ENCODE measurements at places on chromosomes 7 and 10.

- DNase-seq = no peak
Observed at GRCh38 chr10:4018054-4018511, 233.1 kb upstream of the KLF6 start.

DNA sequence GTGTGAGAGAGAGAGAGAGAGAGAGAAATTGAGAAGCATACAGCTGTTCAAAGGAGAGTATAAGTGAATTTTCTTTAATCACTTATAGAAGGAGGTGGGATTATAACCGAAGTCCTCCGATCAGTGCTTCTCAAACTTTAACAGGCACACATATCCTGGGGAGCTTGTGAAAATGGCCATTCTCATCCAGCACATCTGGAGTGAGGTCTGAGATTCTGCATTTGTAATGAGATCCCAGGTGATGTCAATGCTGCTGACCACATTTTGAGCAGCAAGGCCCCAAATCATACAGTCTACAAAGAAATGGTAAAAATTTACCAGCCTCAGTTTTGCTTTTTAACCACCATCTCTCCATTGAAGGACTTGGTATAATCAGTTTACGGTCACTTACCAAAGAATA, 219.0 kb downstream of the PTEN start:
- no peak for DNase-seq

DNA sequence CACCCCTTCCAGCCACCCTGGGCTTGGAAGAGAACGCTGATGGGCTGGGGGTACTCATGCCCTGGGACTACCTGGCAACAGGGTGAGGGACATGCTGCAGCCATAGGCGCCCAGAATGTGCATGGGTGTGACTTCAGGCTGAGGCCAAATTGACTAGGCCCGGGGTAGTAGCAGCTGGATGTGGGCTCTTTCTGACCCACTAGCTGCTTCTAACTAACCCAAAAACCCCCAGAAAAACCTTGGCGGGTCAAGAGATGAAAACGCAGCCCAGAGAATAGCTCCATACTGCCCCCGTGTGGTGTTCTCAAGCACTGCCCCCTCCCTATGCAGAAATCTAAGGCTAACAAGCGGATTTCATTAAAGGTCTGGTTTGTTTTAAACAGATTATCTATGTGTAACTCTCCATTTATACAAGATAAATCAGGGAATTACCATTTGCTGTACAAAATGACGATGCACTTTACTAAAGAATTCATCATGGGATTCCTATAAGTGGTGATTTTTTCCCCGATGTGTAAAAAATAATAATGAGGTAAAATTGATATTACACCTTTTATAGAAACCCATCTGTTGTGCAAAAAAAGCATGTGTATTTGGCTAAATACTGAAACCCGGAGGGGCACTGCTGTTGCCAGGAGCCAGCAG, 4.2 kb downstream of the SMARCD3 start:
- DNase-seq = no peak

DNA sequence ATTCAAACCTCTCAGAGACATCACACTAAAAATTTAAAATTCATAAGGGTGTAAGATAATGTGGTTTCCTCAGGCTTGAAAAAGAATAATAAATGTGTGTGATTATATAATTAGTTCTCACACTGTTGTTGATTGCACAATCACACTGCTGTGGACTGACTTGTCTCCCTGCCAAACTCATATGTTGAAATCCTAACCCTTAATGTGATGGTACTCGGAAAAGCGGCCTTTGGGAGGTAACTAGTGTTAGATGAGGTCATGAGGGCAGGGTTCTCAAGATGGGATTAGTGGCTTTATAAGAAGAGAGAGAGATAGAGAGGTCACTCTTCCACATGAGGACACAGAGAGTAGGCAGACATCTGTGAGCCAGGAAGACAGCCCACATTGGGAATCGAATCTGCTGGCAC, 128.5 kb upstream of the COL1A2 start:
- no peak for DNase-seq

DNA sequence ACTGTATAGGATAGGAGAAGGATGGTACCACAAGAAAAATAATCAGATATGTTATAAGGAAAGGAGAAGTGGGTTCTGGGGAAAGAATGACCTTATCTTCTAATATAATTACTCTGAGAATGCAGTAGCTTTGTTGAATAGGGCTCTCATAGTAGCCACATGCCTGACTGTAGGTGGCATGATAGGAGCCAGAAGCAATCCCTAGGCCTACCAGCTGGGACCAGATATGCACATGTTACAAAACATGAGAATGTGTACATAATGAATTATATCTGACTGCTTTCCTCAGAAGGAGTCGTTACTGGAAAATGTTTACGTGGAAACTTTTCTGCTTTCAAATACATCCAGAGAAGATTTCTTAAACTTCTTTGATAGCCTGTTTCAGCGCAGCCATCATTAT, 53.2 kb upstream of the FAM3C start:
- DNase-seq = no peak

DNA sequence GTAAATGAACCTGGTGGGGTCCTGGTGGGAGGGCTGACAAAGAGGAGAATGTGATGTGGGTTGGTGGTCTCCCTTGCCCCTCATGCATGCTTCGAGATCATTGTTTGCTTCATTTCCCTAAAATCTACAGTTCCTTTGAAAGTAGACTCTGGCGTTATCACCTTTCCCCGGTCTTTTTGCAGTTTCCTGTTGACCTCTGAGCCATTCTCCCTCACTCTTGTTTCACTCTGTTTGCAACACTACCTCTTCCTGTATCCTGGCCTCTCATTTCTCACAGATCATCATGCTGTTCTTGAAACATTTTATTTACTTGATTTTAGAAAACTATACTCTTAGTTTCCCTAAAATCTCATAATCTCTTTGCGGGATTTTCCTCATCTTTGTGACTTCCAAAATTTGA, 179.8 kb downstream of the WNT2 start:
- no peak for DNase-seq

DNA sequence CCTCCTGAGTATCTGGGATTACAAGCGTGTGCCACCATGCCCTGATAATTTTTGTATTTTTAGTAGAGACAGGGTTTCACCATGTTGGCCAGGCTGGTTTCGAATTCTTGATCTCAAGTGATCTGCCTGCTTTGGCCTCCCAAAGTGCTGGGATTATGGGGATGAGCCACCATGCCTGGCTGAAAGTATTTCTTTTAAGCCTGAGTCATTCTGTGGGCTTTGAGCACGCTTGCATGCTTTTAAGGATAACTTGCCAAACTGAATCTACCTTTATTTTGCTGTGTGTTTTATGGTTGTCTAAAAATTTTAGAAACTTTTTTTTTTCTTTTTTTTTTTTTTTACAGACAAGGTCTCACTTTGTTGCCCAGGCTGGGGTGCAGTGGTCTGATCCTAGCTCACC, 33.2 kb downstream of the CNNM2 start:
- DNase-seq = no peak

DNA sequence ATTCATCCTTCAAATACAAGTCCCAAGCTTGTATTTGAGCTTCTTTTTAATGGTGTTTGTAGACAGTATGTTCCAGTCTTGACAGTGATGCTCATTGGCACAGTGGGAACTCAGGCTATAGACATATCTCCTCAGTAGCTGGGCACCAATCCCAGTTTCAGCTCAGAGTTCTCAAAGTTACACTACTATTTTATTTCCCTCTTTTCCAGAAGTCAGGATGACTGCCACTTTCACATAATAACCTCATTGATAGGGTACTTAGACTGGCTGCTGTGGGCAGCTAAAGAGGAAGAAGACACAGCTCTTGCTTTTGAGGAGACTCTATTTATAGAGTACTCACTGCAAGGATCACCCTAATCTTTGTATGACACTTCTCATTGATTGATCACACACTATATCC, 2.4 kb downstream of the GBF1 start:
- DNase-seq = no peak

- DNase-seq = no peak
Observed at GRCh38 chr7:114922026-114922651, at the start of gene MDFIC. TSS of gene MDFIC (plus strand) at chr7:114922094. CDS start at chr7:114923034, 940 bp downstream.

- no peak for DNase-seq
Observed at GRCh38 chr10:90398566-90398965, 459.3 kb downstream of the HTR7 start.

- DNase-seq = peak; percentile 8
Observed at GRCh38 chr10:17616403-17617030, 657 bp downstream of the HACD1 start.

DNA sequence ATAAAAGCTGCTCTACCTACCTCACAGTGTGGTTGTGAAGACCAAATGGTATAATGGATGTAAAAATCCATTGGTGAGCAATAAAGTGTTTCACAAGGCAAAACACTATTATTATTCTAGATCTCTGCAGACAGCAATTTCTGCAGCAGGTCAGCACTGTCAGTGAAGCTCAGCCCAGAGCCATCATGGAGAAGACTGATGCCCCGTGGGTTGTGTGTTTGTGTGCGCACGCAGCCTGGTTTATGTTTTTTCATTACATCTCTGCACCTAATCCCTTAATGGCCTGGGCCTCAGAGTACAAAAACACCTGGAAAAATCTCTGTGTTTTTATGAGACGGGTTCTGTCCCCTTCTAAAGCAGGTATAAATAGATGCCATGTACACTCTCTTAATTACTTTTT, 64.2 kb downstream of the PARP12 start:
- no peak for DNase-seq

- no peak for DNase-seq
Observed at GRCh38 chr10:73581918-73582317, 9.2 kb downstream of the USP54 start.

DNA sequence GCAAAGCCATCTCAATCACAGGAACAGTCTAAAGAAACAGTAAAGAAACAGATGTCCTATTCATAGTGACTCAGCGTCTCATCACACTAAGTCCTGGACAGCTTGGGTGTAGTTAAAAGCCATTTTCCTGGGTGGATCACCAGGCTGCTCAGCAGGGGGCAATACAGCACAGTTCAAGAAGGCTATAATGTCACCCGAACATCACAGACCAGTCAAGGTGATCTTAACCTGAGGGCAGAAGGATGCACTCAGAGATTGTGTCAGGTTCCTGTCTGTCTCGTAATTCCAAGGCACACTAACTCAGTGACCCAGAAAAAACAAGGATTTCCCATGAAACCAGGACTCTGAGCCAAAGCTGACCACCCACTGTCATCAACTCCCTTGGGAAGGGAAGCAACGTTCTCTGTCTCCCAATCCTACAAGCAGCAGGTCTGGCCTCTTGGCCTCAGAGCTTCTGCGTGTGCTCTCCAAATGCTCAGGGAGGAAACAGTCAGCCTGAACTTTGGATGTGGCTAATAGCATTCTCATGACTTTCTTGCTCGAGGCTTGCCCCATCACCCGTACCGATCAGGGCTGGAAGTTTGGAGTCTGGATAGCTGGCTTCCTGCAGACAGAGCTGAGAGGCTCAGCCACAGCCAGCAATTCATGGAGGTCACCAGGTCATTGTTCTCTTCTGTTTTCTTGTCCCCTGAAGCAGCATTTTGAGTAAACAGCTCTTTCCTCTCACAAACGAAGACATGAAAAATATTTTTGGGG, 90.4 kb upstream of the FAM171A1 start:
- peak; percentile 1 for DNase-seq

GRCh38 chr10:46330894-46331293, 44.1 kb downstream of the ANTXRL start:
- no peak for DNase-seq

DNA sequence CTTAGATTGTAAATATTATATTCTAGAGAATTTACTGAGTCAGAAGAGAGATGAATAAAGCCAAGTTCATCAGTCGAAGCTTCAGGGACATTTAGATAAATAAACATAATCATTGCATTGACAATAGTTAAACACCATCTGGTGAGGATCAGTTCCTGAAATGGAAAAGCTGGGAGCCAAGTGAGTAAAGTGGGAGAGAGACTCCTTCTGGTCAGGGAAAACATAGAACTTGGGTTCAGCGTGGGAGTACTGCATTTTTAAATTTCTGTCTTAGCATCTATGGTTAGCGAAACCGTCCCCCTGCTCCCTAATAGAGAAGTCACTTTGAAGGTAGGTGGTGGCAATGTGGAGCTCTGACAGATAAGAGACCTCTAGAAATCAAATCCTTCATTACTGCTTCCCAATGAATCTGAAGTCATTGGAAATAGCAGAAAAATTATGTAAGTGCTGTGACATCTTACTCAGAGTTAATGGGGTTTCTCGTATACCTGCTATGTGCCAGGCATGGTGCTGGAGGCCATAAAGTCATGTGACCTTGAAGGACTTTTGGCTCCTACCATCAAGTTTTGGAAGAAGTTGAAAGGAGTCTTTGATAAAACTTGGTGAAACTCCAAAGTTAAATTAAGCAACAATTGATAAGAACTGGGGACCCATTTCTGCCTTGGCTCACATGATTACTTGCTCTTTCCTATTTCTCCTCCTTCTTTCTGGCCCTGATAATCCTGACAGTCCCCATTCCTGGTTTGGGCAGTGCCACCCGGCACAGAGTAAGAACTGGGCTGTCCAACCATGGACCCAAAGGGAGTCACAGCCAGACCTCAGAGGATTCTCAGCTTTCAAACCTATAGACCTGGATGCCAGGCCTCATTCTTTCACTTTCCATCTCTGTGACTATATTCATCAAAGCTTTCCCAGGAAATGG, 211.2 kb downstream of the C7orf25 start:
- DNase-seq = no peak

- no peak for DNase-seq
Observed at GRCh38 chr7:51135576-51135975, 181.0 kb downstream of the COBL start.

GRCh38 chr10:317271-317769, 182.1 kb downstream of the ZMYND11 start:
- DNase-seq = no peak

DNA sequence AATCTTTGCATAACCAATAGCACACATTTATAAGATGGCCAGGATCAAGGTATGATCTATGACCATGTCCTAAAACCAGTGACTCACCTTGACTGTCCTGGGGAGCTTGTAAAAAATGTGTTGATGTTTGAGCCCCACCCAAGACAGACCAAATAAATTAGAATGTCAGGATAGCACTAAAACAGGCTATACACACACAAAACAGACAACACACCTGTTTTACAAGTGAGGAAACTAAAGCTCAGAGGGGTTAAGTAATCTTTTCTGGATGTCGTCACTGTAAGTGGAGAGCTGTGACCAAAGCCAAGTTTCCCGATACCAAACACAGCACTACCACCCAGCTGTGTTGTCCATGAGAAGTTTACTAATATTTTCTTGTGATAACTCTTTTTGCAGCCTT, 84.5 kb downstream of the AVL9 start:
- DNase-seq = no peak

DNA sequence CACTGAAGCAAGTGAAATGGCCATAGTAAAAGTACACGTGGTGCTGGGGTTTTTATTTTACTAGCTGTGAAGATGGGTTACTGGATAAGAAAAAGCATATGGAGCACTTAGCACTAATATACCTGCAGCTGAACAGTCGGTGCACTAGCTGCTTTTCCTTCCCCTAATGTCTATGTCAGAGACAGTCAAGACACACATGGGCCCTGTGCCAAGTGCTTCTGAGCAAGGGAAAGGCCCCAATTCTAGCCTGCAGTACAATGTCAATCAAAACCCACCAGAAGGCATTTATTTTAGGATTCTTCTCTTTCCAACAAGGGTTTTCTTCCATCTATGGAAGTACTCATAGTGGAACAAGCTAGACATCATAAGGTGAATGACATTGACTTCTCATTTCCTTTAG, 716.7 kb downstream of the CCSER2 start:
- no peak for DNase-seq
